ENCODE measurements at places on chromosomes 16 and 17.
A peak's percentile ranks its signal among the peaks of the same experiment; 100 is the strongest.

GRCh38 chr17:47847341-47848197, 3.4 kb downstream of the SP6 start:
- no peak for DNase-seq

- DNase-seq: no peak
Observed at GRCh38 chr17:58416937-58417299, 416 bp downstream of the RNF43 start.

- DNase-seq: no peak
Observed at GRCh38 chr16:86424398-86424797, 85.9 kb upstream of the FOXF1 start.

DNA sequence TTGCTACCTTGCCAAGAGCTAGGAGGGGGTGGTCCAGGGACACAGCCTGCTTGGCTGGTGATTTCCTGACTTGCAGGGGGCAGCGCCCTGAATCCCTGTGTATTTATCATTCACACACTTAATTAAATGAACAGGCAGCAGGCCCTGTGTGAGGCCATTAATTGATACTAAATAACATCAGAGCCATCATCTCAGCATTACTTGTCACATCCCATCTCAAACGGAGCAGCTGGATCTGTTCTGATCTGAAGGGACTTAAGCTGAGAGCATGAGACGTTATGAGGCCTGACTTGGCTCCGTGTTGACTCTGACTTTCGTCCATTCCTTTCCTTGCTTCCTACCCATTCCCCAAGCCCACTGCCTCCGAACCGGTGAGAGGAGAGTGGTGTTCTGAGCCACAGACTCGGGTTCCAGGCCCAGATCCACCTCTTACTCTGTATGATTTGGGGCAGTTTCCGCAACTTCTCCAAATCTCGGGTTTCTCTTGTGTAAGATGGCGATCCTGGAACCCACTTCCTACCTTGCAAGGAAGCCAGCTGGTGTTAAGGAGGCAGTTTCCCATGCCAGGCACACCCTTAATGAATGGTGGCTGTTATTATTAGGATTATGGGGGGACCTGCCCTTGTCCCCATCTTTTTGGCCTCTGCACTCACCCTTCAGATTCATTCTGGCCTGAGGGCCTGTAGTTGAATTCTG, 33.8 kb downstream of the CACNA1G start:
- DNase-seq: no peak

DNA sequence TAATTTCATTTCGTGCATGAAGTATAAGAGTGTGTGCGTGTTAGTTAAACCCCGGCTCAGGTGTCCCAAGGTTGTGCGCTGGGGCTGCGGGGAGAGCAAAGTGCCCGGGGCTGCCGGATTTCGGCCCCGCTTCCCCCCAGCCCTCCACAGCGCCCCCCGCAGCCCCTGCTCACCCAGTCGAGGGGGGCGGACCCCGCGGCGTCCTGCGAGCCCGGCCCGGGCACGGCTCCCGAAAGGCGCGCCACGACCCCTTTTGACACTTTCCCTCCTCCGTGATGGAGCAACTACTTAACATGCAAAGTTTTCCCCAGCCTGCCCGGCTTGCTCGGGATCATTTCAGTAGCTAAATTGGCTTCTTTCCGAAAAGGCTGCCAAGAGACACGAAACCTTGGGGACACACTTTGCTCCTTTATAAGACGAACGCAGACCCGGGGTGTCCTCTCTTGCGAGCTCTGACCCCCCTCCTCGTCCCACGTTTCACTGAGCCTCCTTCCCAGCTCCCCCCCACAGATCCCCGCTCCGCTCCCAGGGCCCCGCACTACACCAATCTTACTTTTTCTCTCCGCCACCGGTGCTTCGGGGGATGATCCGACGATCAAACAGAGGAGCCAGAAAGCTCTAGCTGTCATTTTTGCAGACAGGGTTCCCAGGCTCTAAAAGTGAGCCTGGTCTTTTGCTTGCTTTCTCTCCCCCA, 552 bp downstream of the C17orf58 start:
- peak; percentile 41 for DNase-seq

GRCh38 chr17:80107231-80108021, 6.0 kb downstream of the GAA start:
- no peak for DNase-seq

DNA sequence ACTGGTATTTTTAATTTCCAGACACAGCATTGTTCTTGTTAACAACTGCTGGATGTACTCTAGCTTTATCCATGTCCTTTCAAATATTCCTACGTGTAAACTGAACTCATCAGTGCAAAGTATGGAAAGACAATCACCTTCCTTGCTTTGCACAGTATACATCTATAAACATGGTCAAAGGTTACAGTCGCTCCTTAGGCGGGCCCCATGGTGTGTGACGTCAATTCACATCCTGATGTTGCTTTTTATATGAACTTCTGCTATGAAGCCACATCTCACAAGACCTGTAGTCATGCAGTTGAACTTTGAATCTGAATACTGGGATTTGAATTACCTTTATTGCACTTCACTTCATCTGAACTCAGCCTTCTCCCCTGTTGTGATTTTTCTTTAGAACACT, 447.6 kb upstream of the PSMD7 start:
- no peak for DNase-seq

- DNase-seq: no peak
Observed at GRCh38 chr17:36198831-36199465, 2.4 kb upstream of the CCL3L1 start.

- no peak for DNase-seq
Observed at GRCh38 chr16:50797456-50797855, 55.6 kb downstream of the CYLD start.

GRCh38 chr16:82156761-82157533, 13.1 kb downstream of the MPHOSPH6 start:
- no peak for DNase-seq

DNA sequence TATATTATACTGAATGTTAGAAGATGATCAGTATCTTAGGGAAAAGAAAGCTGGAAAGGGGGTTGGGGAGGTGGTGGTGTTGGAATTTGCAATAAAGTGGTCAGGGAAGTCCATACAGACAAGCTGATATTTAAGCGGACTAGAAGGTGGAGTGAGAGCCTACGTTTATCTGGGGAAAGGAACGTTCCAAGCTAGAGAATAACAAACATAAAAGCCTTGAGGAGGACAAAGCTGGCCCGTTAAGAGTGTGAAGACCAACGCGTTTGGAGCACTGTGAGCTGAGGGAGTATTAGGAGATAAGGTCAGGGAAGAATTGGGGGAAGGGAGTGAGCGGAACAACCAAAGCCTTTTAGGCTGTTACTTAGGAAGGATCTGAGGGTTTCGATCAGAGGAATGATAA, 1.4 kb downstream of the DDX42 start:
- peak; percentile 25 for DNase-seq

DNA sequence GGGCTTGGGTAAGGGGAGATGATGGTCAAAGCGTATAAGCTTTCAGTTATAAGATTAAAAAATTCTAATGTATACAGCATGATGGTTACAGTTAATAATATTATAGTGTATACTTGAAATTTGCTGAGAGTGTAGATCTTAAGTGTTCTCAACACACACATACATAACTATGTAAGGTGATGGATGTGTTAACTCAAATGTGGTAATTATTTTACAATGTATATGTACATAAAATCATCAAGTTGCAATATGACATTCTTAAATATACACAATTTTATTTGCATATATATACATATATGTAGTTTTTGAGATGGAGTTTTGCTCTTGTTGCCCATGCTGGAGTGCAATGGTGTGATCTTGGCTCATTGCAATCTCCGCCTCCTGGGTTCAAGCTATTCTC, 7.2 kb downstream of the ZKSCAN2 start:
- DNase-seq: no peak

Data from HT-29 (cell line).